ENCODE measurements at places on chromosomes 3 and 15.

DNA sequence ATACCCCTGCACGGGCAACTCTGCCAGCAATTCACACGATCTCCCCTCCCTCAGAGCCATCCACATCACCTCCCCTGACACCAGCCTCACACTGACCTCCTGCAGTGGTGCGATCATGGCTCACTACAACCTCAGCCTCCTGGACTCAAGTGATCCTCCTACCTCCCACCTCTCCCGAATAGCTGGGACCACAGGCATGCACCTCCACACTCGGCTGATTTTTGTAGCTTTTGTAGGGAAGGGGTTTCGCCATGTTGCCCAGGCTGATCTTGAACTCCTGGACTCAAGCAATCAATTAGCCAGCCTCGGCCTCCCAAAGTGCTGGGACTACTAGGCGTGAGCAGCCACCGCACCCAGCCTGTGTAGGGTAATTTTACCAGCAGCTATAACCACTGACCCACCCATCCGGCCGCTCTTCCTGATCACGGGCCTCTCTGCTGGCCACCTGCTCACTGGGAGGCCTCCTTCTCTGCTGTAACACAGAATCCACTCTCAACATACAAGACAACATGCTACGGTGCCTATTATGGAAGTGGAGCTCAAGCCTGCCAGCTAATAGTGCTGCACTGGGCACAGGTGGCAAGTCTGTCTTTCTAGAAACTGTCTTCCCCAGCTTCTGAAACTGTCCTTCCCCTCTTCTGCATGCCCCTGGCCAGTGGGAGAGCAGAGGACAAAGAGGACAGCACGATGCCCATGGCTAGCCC is 4.6 kb downstream of the GP9 start:
- no peak for DNase-seq

- no peak for DNase-seq
Observed at GRCh38 chr15:98737159-98737558, 88.8 kb downstream of the IGF1R start.

DNA sequence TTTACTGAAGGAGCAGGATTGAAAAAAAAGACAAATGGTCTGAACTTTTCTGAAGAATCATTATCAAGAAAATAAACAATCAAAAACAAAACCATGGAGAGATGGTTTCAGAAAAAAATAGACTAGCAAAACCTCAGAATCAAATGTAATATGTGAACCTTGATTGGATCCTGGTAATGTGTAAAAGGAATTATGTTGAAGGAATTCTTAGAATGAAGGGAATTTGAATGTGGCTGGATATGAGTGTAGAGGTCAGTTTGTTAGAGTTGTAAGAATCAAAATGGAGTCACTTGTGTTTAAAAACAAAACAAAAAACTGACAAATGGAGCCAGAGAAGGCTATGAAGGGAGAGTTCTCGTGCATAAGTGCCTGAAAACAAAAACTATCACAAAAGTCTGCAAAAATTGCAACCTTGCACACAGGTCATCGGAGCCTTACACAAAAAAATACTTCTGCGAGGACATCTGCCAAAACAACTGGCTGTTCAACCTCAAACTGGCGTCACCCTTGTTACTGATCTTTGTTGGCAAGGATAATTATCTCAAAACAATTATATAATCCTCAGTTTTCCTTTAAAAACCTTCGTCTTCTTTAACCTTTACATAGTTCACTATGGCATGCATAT is 19.1 kb upstream of the ATP13A3 start:
- no peak for DNase-seq

DNA sequence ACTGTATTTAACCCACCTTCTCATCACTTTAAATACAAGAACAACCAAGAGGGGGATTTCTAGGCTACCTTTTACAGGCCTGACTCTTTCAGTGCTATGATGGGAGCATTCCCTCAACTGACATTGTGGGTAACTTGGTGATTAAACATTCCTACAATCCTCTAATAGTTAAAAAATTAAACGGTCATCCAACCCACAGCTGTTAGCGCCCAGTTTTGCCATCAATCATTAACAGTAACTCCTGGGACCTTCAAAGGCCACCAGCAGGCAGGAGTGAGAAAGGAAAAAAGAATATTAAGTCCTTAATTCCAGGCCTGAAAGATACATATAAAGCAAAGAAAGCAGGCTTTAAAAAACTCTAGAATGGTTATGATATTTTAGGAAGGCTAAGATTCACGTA is 512.1 kb downstream of the MAGI1 start:
- DNase-seq = no peak

DNA sequence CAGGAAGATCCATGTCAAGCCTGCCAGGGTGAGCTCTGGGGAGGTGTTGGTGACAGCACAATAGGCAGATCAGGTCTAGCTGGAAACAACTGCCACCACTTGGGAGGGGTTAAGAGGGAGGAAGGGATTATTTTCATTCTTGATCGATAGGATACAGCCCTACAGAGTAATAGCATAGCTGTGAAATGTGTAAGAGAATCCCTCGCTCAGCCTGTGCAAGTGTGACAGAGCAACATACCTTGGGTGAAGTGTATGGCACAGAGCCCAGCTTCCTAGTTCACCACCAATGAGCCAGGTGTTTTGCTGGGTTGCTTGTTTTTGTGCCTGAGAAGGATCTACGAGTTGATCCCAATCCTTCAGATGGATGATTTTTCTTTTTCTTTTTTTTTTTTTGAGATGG is 9.2 kb upstream of the DCUN1D1 start:
- no peak for DNase-seq

Data from HuH-7 (cell line).